Naive thymus-derived CD8-positive, alpha-beta T cell (primary cell): ENCODE measurements at places on chromosomes 3 and 15. TPM values are rescaled to one million over a fixed set of nuclear protein-coding genes. Genes with fewer than 3 reads are reported as not detected.
A peak's percentile ranks its signal among the peaks of the same experiment; 100 is the strongest.

DNA sequence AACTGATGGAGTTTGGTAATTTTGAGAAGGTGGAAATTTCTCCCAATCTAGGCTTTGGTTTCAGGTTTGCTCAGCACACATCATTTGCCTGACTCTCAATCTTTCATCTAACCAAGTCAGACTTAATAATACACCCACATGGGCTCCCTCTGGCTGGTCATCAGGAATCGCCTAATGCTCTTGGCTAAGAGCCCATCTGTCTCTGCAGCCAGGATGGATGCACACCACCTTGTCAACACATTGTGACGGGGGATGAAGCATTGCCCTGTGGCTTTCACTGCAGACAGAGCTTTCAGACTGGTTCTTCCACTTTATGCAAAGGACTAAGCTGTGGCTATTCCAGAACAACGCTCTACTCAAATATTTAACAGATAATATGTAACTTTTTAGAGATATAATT, 3.0 kb upstream of the HDGFL3 start:
- H3K36me3 ChIP-seq, result peaks cover 1% of the 10 kb centered on the region
- DNase-seq, result no peak
- H3K27ac ChIP-seq, result no peak overlapping the region
- no peak overlapping the region for H3K4me3 ChIP-seq

- H3K27me3 ChIP-seq, result no peaks in the 10 kb centered on the region
- DNase-seq, result no peak
- H3K4me3 ChIP-seq, result no peak overlapping the region
- peaks cover 2% of the 10 kb centered on the region for H3K36me3 ChIP-seq
- H3K27ac ChIP-seq, result no peak overlapping the region
These were observed 36.1 kb upstream of the LIMD1 start for GRCh38 chr3:45558431-45558830.

- no peak for DNase-seq
- no peak overlapping the region for H3K4me3 ChIP-seq
- peak overlapping the region; percentile 56 for H3K27ac ChIP-seq
- peaks cover 88% of the 10 kb centered on the region for H3K36me3 ChIP-seq
These were observed 85.1 kb downstream of the NUP210 start for GRCh38 chr3:13335059-13335458.

GRCh38 chr15:47872869-47873432, 155.6 kb downstream of the SEMA6D start:
- H3K4me3 ChIP-seq, result no peak overlapping the region

- DNase-seq, result no peak
- H3K4me3 ChIP-seq, result no peak overlapping the region
- no peaks in the 10 kb centered on the region for H3K4me1 ChIP-seq
- peaks cover 17% of the 10 kb centered on the region for H3K27me3 ChIP-seq
- H3K36me3 ChIP-seq, result no peaks in the 10 kb centered on the region
- H3K27ac ChIP-seq, result no peak overlapping the region
These were observed 38.6 kb downstream of the MOBP start for GRCh38 chr3:39505866-39506742.

DNA sequence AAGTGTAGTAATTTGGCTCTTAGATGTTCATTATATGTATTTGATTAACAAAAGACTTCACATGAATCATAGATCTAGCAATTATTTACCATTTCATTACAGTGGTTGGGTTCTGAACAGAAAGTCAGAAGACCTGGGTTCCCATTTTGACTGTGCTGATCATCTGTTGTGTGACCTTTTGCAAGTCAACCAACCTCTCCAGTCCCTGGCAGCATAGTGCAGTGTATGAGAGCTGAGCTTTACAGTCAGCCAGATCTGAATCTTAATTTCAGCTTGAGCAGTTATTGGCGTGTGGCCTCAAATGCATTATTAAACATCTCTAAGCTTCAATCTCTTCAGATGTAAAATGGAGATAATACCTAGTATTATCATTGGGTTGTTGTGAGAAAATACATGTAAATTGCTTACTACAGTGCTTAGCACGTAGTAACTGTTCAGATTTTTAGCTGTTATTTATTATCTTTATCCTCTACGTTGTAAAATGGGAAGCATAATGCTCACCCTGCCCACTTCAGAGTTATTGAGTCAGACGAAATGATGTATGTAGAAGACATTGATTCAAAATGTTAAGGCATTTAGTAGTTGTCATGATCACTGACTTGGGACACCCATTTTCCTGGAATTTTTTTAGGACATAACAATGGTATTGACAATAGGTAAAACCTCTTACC, 104.0 kb downstream of the KLHL25 start:
- peak; percentile 12 for DNase-seq
- H3K4me3 ChIP-seq, result peak overlapping the region; percentile 97
- peaks cover 39% of the 10 kb centered on the region for H3K36me3 ChIP-seq
- H3K27me3 ChIP-seq, result no peaks in the 10 kb centered on the region
- H3K27ac ChIP-seq, result peak overlapping the region; percentile 99
- peaks cover 86% of the 10 kb centered on the region for H3K4me1 ChIP-seq

- no peaks in the 10 kb centered on the region for H3K36me3 ChIP-seq
- peak overlapping the region; percentile 37 for H3K27ac ChIP-seq
- H3K4me1 ChIP-seq, result peaks cover 62% of the 10 kb centered on the region
- no peaks in the 10 kb centered on the region for H3K27me3 ChIP-seq
- H3K4me3 ChIP-seq, result no peak overlapping the region
These were observed 15.1 kb upstream of the IQSEC1 start for GRCh38 chr3:13088028-13089006.

DNA sequence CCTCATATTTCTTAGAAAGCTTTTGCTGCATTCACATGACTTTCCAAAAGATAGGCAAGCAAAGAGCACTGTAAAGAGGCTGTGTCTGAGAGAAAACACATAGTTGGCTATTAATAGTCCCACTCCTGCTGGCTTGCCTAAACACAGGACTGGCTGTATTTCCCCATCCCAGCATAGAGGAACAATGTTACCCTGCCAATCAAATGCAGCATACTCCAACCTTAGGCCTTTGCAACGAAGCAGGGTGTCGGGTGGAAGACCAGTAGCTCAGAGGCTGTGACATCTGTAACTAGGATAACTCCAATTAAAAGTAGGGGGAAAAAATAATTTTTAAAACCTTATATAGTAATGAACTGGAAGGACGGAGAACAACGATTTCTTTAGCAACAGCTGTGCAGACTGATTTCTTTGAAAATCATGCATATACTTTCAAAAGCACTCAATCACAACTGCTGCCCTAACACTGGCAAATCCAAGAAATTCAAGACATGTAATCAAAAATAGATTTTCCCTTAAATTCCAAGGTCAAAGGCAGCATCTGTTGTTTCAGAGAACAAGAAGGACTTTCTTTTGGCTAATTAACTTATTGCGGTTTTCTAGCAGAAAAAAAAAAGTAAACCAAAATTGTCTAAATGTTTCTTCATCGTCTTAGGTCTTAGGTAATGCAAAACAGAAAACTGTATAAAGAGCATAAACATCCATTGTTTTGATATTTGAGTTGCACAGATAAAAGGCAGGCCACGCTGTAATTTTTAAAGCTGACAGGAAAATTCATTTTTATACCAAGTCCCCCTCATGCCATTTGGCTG, 139.3 kb downstream of the TNIK start:
- DNase-seq, result no peak
- peaks cover 24% of the 10 kb centered on the region for H3K4me1 ChIP-seq
- no peak overlapping the region for H3K27ac ChIP-seq
- peaks cover 12% of the 10 kb centered on the region for H3K36me3 ChIP-seq
- no peaks in the 10 kb centered on the region for H3K27me3 ChIP-seq

DNA sequence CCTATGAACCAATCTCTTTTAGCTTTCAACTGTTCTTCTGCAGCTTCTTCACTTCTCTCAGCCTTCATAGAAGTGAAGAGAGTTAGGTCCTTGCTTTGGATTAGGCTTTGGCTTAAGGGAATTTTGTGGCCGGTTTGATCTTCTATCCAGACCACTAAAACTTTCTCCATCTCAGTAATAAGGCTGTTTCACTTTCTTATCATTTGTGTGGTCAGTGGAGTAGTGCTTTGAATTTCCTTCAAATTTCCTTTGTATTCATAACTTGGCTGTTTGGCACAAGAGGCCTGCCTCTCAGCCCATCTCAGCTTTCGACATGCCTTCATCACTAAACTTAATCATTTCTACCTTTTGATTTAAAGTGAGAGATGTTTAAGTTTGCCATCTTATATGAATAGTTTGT, 21.7 kb downstream of the DZIP1L start:
- no peak overlapping the region for H3K27ac ChIP-seq
- no peak overlapping the region for H3K4me3 ChIP-seq
- H3K36me3 ChIP-seq, result no peaks in the 10 kb centered on the region
- peaks cover 2% of the 10 kb centered on the region for H3K4me1 ChIP-seq
- DNase-seq, result no peak

DNA sequence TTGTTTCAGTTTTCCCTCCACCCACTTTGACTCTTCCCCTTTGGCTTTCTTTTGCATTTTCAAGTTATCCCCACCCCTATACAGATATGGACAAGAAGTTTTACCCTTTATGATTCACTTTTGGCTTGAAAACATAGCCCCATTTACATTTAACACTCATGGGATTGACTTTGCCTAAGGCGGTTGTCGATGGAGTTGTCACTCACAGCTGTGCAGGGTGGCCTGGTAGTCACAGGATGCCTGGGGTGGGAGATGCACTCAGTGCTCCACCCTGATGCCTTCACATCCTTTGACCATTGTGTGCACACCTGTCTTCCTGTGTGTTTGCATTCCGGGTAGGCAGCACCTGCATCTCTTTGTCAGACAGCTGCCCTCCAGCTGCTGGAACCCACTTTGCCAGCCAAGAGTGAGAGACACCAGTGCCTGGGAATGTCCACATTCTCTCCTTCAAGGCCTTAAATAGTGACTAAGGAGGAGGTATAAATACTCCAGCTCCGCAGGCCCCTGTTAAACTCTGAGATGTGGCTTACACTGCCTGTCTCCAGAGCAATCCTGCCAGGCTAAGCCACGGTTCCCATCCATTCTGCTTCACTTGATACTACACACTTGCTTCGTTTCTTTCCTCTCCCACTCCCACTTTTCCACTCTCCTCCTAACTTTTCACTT, 191.5 kb upstream of the SLC24A5 start:
- no peaks in the 10 kb centered on the region for H3K4me1 ChIP-seq
- H3K36me3 ChIP-seq, result no peaks in the 10 kb centered on the region
- peaks cover 4% of the 10 kb centered on the region for H3K27me3 ChIP-seq
- H3K4me3 ChIP-seq, result no peak overlapping the region
- H3K27ac ChIP-seq, result no peak overlapping the region

GRCh38 chr3:28191363-28191762, 50.1 kb upstream of the CMC1 start:
- no peak overlapping the region for H3K4me3 ChIP-seq
- H3K36me3 ChIP-seq, result no peaks in the 10 kb centered on the region
- no peaks in the 10 kb centered on the region for H3K4me1 ChIP-seq
- no peak for DNase-seq
- no peak overlapping the region for H3K27ac ChIP-seq

DNA sequence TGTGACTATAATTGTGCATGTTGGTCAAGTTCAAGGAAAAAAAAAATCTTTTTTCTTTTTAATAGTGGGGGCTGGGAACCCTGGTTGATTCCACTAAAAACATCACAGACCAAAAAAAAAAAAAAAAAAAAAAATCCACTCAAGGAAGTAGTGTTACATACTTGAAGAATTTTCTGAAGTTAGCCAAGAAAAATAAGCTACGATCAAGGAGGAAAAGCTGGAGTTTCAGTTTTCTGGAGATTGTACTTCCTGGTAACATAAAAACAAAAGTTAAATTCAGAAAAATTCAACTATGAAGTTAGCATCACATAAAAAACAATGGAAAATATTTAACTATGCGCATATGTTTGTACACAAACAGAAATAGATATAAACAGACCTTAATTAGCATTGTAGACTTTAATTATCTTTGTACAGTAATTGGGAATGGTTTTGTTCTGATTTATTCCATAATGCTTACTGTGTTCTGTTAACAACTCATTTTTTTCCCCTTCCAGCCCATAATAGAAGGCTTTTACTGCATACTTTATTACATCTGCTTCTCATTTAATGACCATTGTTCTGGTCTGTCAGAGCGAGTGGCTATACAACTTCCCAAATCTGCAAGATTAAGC, 194.3 kb downstream of the RORA start:
- H3K4me1 ChIP-seq, result no peaks in the 10 kb centered on the region
- DNase-seq, result no peak
- no peak overlapping the region for H3K4me3 ChIP-seq
- H3K27ac ChIP-seq, result no peak overlapping the region

- no peaks in the 10 kb centered on the region for H3K4me1 ChIP-seq
- H3K36me3 ChIP-seq, result no peaks in the 10 kb centered on the region
- no peak overlapping the region for H3K4me3 ChIP-seq
These were observed 76.0 kb downstream of the WWTR1 start for GRCh38 chr3:149581681-149582370.

DNA sequence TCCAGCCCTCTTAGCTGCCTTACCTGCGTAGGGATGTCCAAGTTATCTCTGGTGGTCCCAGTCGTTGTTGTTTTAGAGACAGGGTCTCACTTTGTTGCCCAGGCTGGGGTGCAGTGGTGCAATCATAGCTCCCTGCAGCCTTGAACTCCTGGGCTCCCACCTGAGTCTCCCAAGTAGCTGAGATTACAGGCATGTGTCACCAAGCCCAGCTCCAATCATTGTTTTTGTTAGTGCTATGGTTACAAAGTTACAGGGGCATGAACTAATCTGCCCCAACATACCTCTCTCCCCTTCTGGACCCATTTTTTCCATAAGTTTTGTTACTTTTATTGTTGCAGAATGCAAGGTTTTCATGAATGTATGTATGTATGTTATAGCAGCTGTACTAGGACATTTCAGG, 54.7 kb downstream of the CTDSPL2 start:
- no peak for DNase-seq
- no peaks in the 10 kb centered on the region for H3K27me3 ChIP-seq
- no peak overlapping the region for H3K4me3 ChIP-seq
- H3K36me3 ChIP-seq, result peaks cover 33% of the 10 kb centered on the region
- H3K4me1 ChIP-seq, result peaks cover 13% of the 10 kb centered on the region

DNA sequence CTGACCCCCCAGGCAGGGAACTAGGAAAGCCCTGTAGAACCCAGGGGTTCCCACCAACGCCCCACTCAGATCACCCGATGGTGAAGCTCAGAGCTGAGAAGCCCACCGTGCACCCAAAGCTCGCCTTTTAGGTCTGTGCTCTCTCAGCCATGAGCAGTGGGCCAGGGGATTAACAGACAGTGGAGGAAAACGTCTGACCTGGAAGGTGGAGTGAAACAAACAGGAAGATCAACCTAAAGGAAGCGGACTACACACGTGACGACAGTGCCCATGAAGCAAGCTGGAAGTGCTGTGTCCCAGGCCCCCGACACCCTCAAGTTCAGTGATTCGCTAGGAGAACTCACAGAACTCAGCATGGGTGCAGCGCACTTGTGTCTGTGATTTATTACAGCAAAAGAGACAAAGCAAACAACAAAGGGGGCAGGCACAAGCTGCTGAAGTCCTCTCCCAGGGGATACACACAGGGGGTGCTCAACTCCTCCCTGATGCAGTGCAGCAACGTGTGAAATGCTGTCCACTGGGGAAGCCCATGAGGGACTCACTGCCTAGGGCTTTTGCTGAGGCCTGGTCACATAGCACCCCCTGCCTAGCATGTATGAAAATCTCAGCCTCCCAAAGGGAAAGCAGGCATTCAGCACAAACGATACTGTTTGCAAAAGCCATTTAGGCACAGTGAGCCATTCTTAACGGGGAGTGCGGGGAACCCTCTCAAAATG, 43.5 kb downstream of the CFAP92 start:
- no peaks in the 10 kb centered on the region for H3K36me3 ChIP-seq
- no peaks in the 10 kb centered on the region for H3K27me3 ChIP-seq
- DNase-seq, result peak; percentile 8
- H3K4me1 ChIP-seq, result no peaks in the 10 kb centered on the region

GRCh38 chr3:184965639-184966430, 153.9 kb downstream of the VPS8 start:
- no peak overlapping the region for H3K4me3 ChIP-seq
- no peaks in the 10 kb centered on the region for H3K27me3 ChIP-seq
- DNase-seq, result no peak

The SNX4 gene
- polyA plus RNA-seq, result 24.5 TPM

The PSMA4 gene
- polyA plus RNA-seq, result 190 TPM

The ANKDD1A gene
- 1.3 TPM for polyA plus RNA-seq

The HES1 gene
- polyA plus RNA-seq, result not detected

The RBP2 gene
- not detected for polyA plus RNA-seq

The CHST2 gene
- 5.5 TPM for polyA plus RNA-seq

The NOX5 gene
- not detected for polyA plus RNA-seq

The PXYLP1 gene
- 16.9 TPM for polyA plus RNA-seq

The GABRG3 gene
- not detected for polyA plus RNA-seq
